ENCODE measurements at places on chromosomes 7 and 10.

DNA sequence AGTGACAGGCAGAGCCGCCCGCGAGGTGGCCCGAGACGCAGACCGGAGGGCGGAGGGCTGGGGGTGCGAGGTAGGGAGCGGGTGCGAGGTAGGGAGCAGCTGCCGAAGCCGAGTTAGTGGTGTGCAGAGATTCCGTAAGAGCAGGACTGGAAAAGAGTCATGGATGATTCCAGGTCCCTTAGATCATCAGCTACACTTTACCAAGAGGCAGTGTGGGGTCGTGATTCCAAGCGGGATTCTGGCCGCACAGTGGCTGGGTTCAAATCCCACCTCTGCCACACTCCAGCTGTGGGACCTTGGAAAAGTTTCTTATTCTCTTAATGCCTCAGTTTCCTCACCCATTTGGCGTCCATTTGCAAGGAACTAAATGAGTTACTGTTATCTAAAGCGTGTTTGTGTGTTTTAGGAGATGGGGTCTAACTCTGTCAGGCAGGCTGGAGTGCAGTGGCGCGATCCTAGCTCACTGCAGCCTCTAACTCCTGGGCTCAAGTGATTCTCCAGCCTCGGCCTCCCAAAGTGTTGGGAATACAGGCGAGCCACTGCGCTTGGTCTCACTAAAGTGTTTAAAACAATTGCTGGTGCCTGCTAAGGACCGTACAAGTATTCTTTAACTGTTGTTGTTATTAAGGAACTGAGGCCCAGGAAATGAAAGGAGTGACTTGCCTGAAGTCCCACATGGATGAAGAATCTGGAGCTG, 1.1 kb downstream of the NDUFB2 start:
- DNase-seq: no peak

DNA sequence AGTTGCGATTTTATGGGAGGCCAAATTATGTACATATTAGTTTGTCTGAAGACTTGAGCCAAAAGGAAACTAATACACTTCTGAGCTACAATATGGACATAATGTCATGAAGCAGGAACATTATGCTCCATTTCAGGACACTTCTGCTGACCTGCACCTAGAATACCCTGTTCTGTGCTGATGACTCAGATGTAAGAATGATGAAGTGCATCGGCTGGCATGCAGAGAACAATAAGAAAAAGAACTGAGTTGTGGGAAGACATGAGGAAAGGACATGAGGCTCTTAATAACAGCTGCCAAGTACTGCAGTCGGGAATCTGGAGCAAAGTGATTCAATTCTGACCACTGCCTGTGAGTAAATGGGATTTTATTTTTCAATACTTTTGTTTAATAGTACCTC, 192.9 kb upstream of the VSTM2A start:
- DNase-seq: no peak

GRCh38 chr7:120168066-120168465, 104.9 kb upstream of the KCND2 start:
- DNase-seq: no peak

DNA sequence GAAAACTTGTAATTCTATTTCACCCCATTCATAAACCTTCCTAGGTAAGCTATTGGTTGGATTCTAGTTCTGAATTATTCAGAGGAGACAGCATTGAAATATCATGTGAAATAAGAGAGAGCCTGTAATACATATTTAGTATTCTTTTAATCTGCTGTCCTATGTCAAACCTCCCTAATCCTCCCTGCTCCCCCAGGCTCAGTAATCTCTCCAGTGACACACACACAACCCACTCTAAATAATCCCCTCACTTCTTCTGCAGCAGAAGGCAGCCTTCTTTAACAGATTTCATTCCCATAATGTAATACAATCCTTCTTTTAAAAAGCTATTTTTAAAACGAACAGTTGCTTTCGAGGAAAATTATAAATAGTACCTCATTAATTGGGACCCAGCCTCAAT, 639.7 kb upstream of the AUTS2 start:
- DNase-seq: no peak

- DNase-seq: no peak
These were observed 53.4 kb downstream of the NRCAM start for GRCh38 chr7:108402865-108403264.

DNA sequence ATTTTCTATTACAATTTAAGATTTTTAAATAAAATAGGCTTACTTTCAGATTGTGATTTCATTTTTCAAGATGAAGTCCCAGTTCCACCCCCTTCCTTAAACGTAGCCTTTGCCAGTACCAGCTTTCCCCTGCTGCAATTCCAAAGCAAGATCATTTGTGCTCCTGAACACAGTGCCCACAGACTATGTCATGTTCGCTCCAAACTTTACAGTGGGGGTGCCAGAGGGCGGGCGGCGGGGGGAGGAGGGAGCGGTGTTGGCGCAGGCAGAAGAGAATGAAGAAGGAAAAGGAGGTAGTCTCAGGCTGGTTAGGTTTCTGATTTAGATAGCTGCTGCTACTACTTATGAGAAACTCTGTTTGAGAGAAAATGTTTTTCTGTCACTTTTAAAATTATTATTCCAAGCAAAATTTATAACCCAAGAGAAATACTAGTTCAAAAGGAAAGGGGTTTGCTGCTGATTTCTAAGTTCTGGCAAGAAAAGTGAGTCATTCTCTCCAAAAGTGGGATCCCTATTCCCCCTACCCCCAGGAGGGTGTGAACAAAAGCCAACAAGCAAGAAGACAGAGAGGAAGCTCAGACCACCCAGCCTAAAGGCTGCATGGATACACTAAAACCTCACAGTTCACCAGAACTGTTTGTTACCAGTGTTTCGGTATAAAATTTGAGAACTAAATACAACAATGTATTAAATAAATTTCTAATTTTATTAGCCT, 109.6 kb downstream of the SRPK2 start:
- DNase-seq: no peak

GRCh38 chr10:16014469-16014868, 154.2 kb upstream of the MINDY3 start:
- DNase-seq: no peak

DNA sequence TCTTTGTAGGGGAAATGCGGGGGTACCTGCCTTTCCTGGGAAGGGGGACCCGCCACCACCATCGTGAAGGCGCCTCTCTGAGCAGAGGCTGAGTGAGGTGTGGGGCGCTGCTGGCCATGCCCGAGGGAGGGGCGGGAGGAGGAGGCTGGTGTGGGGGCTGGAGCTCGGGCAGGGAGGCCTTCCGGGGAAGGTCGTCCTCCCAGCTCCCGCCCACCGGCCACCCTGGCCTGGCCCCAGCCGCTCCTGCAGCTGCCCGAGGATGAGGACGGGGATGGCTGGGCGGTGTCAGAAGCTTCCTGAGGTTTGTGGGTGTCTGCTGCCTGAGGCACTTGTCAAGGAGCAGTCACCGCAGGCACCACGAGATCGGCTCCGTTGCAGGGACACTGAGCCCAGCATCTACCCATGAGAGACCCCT, 11.4 kb downstream of the PWWP2B start:
- DNase-seq: peak; percentile 36

GRCh38 chr10:4865945-4866661, 40.1 kb downstream of the AKR1E2 start:
- DNase-seq: no peak

DNA sequence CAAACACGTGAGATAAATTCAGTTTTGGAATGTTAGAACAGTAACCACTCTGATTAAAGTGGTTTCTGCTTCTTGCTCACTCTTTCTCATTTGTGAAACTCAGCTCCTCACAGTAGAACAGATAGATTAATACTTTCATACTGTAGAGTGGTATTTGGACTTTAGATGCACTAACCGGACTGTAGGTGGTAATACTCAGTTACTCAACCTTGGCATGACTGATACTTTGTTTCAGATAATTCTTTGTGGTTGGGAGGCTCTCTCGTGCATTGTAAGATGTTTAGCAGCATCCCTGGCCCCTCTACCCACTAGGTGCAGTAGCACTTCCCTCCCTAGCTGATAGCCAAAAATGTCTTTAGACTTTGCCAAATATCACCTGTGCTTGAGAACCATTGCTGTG, 37.6 kb downstream of the MCU start:
- DNase-seq: peak; percentile 7

GRCh38 chr7:17915168-17915567, 25.1 kb downstream of the SNX13 start:
- DNase-seq: no peak

DNA sequence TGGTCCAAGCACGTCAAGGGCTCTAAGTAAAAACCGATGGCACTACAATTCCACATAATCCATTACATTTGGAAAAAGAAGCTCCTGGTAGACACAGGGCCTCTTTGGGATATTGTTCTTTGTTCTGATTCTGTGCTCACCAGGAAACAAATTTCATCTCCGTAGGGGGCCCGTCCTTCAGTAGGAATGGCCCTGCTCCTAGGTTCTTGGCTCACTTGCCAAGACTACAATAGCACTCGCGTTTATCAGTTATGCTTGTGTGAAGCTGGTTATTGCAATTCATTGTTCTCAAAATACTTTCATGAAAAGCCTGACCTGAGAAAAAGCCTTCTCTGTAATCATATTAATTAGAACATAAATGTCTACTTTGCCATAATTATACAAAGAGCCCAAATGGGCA, 10.3 kb upstream of the ZC3HAV1L start:
- DNase-seq: no peak

GRCh38 chr10:120514035-120514620, 57.1 kb downstream of the PLPP4 start:
- DNase-seq: no peak

- no peak for DNase-seq
These were observed 26.9 kb upstream of the FKBP9 start for GRCh38 chr7:32930378-32930777.

- no peak for DNase-seq
These were observed 840 bp upstream of the ATP6V0A4 start for GRCh38 chr7:138798836-138799235.

DNA sequence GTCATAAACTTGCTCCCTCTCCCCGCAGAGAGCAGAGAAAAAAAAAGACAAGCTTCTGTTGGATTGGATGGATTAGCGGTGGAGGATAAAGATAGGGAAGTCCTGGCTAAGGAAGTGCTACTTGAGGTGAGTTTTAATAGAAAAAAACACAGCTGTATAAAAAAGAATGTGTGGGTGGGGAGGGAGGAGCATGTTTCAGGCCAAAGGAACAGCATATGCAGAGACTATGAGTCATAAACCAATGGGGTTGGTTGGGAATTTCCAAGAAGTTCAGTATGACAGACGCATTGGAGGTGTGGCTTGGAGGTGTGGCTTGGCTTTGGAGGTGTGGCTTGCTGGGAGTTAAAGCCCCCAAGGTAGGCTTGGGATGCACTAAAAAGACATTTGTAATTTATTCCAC, 103.0 kb upstream of the LSM8 start:
- DNase-seq: peak; percentile 53

GRCh38 chr10:60335708-60336107, 54.0 kb downstream of the ANK3 start:
- DNase-seq: no peak

- DNase-seq: no peak
These were observed 4.5 kb downstream of the ZSCAN25 start for GRCh38 chr7:99621271-99621670.

GRCh38 chr7:142745091-142745635, 4.1 kb upstream of the PRSS1 start:
- DNase-seq: no peak

DNA sequence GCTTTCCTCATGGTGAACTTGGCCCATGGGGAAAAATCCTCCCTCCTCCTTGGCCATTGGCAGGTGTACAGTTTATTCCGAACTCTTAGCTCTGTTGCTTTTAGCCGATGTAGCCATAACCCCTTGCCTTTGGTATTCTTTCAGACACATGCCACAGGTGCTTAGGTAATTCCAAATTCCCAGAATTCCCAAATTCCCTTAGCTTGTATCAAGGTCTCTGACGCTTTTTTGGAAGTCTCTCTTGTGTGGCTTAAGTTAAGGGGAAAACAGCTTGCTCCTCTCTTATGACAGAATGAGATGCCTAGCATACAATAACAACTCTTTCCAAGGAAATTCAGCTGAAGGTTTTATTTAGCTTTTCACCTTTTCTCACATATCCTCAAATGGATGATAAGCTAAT, 68.0 kb downstream of the SUGCT start:
- no peak for DNase-seq

- DNase-seq: no peak
These were observed 123.6 kb downstream of the RNF216 start for GRCh38 chr7:5657901-5658300.

GRCh38 chr7:20424500-20424899, 93.8 kb downstream of the ITGB8 start:
- no peak for DNase-seq

- DNase-seq: no peak
These were observed 48.6 kb upstream of the SLIT1 start for GRCh38 chr10:97234400-97234799.

GRCh38 chr7:138590154-138590553, 111.0 kb downstream of the SVOPL start:
- DNase-seq: no peak

DNA sequence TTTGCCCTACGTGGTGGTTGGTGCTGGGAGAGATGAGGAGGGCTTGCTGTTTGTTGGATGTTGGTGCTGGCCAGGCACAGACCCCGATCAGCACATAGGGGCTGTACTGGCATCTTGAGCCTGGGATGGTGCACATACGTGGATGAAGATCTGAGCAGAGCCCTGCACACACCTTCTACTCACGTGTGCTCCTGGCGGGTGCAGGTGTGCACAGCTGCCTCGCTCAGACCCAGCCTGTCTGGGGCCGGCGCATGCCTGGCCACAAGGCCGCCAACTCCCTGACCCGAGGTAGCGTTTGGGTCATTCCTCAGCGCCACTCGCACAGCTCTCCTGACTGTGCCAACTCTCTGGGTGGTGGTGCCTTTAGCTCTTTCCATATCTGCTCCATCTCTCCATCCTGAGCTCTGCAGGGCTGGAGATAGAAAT, 18.6 kb downstream of the PALD1 start:
- DNase-seq: no peak

DNA sequence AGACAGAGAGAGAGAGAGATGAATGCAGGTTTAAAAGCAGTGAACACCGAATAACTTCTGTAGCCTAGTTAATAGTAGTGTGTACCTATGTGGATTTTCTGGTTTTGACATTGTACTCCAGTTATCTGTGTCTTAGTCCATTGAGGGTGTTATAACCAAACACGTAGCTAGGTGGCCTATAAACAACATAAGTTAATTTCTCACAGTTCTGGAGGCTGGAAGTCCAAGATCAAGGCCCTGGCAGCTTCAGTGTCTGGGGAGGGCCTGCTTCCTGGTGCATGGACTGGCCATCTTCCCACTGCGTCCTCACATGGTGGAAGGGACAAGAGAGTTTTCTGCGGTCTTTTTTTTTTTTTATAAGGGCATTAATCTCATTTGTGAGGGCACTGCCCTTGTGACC, 23.5 kb downstream of the AOC1 start:
- DNase-seq: no peak

- no peak for DNase-seq
These were observed 27.8 kb downstream of the NKX2-3 start for GRCh38 chr10:99560277-99561126.

- DNase-seq: no peak
These were observed 201.8 kb upstream of the PPP2R2D start for GRCh38 chr10:131698986-131699385.

All from activated naive CD8-positive, alpha-beta T cell treated with anti-CD3 and anti-CD28 coated beads for 36 hours (primary cell).